Stomach (tissue), 19 donors: ENCODE measurements at places on chromosomes 6 and 20. TPM values are rescaled to one million over a fixed set of nuclear protein-coding genes. Genes with fewer than 3 reads are reported as not detected.

CD40 gene
- 19.9 TPM for polyA plus RNA-seq

CNR1 gene
- polyA plus RNA-seq, result 0.46 TPM

TRPC4AP gene
- 26.2 TPM for polyA plus RNA-seq

CCDC170 gene
- polyA plus RNA-seq, result 0.31 TPM

AP5S1 gene
- 6.1 TPM for polyA plus RNA-seq

PSORS1C2 gene
- 1.6 TPM for polyA plus RNA-seq

PKHD1 gene
- 0.19 TPM for polyA plus RNA-seq

BTN1A1 gene
- polyA plus RNA-seq, result not detected

CGAS gene
- polyA plus RNA-seq, result 2.1 TPM

FOXS1 gene
- polyA plus RNA-seq, result 0.44 TPM

ADGRF1 gene
- polyA plus RNA-seq, result 13.0 TPM

CLPSL2 gene
- polyA plus RNA-seq, result not detected

RIPPLY2 gene
- not detected for polyA plus RNA-seq

PBX2 gene
- 26.5 TPM for polyA plus RNA-seq

TP53TG5 gene
- 0.12 TPM for polyA plus RNA-seq

GID8 gene
- polyA plus RNA-seq, result 13.6 TPM

GFOD1 gene
- polyA plus RNA-seq, result 5.3 TPM

PACRG gene
- polyA plus RNA-seq, result 1.8 TPM

SCUBE3 gene
- polyA plus RNA-seq, result 0.15 TPM

BNIP5 gene
- polyA plus RNA-seq, result 3.8 TPM

SPATA2 gene
- polyA plus RNA-seq, result 2.6 TPM

SH3BGRL2 gene
- 25.2 TPM for polyA plus RNA-seq

SLC2A10 gene
- polyA plus RNA-seq, result 10.5 TPM

DEFB132 gene
- not detected for polyA plus RNA-seq
